ENCODE measurements at places on chromosomes 4 and X. TPM values are rescaled to one million over a fixed set of nuclear protein-coding genes. Genes with fewer than 3 reads are reported as not detected.

GRCh38 chrX:153669174-153669890, 4.3 kb downstream of the PNCK start:
- DNase-seq = no peak

DNA sequence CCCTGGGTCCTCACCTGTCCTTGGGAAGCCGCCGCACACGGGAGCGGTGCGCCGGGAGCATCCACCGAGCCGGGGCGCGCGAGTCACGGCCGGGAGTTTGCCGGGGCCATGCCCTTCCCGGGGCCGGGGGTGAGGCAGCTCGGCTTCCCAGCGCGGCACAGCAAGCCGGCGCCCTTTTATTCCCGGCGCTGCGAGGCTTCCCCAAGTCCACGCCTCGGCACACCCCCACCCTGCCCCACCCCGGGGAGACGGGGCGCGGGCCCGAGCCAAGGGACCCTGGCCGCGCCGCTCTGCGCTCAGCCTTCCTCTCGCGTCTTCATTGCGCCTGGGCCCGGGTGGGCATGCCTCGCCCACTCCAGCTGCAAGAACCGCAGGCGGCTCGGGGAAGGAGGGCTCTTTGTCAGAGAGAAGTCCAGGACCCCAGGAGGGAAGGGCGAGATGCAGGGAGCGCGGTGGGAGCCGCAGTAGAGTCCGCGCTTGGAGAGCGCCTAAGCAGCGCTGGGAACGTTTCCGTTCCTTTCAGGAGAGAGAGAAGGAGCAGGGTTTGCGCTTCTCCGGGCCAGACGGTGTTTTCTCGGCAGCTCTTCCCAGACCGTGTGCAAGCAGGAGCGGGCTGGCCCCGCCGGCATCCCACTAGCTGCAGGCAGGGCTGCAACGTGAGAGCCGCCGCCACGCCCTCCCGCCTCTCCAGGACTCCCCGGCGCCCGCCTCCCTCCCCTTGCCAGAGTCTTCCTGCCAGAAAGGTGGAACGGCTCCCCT, at the start of gene MXRA5:
Gene MXRA5 (minus strand): TSS at position 152 of the 759 bp plus-strand sequence. CDS start 2,819 bp downstream, outside the sequence.
- DNase-seq = no peak

GRCh38 chrX:86507331-86507730, 359.1 kb downstream of the DACH2 start:
- DNase-seq = no peak

GRCh38 chr4:73067971-73068394, 1.5 kb downstream of the COX18 start:
- no peak for DNase-seq

DNA sequence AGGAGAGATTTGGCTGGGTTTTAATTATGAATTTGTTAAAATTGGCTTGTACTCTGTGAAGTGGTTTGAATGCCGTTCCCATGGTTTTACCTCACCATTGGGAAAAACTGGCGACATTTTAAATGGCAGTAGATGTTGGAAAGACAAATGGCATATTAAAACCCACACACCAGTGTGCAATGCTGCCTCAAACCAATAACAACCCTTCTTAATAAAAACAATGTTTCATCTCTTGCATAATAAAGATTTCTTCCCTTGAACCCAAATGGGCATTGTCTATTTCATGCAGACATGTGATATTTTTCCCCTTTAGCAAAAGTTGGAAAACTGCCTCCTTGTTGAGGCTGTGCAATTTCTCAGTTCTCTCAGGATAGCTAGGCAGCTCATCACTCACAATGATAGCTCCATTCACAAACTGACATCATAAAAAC, 33.7 kb downstream of the GABRB1 start:
- no peak for DNase-seq

- DNase-seq = no peak
These were observed 87.7 kb upstream of the MAGEA4 start for GRCh38 chrX:151825007-151825406.

- DNase-seq = no peak
These were observed 51.4 kb downstream of the SHROOM4 start for GRCh38 chrX:50762578-50762977.

DNA sequence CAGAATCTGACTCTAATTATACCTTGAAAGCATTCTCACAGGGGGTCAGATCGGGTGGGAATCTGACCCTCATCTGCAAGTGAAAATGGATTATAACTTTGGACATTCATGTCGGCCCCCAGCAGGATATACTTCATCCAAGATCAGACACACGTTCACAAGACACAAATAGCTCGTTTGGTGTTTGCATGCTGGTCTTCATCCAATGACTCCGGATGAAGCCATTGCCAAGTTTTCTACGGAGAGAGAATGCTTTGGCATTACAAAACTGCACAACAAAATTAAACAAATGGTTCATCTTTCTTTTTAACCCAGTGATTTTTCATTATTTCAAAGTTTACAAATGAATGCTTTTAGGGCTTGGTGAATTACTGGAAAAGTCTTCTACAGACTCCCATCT, 105.5 kb downstream of the MID1 start:
- DNase-seq = no peak

DNA sequence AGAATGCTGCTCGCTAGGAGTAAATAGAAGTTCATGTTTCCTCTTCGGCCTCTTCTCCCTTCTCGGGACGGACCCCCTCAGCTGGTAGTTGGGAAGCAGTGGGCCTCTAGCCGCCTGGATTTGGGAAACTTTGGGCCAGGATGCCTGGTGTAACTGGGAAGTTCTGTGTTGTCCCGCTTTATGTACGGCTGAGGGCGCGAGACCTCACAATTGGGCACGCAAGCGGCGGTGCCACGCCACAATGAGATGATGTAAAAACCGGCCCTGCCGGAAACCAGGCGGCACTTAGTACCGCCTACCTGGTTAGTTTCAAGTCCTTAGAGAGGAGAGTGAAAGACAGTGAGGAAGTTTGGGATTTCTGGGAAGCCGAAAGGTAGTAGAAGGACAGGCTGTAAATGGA, at the start of gene CT83:
Gene CT83 (minus strand): TSS at position 155 of the 400 bp plus-strand sequence. CDS start 120 bp downstream, at position 35.
- no peak for DNase-seq

- DNase-seq = no peak
These were observed 1.6 kb upstream of the GIMD1 start for GRCh38 chr4:106370214-106370613.

GRCh38 chr4:1776521-1777161, 16.5 kb upstream of the FGFR3 start:
- DNase-seq = no peak

- peak; percentile 71 for DNase-seq
These were observed 57.6 kb downstream of the MAPK10 start for GRCh38 chr4:86302251-86302650.

DNA sequence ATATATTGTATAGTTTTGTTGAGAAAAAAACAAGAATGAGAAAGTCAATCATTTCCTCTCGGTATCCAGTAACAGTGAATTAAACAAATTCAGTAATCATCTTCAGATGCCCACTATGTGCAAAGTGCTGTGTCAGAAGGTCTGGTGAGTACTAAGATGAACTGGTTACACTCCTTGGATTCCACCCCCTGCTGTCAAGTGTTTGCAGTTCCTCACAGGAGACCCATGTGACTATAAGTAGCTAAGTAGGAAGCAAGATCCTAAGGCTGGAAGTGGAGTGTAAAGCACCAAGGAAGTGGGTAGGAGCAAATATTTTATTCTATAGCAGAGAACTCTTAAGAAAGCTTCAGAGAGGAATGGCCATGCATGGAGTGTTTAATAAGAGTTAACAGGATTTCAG, 73.6 kb downstream of the SNX25 start:
- DNase-seq = no peak

Gene REELD1
- polyA plus RNA-seq = 0.11 TPM

Gene NUP54
- polyA plus RNA-seq = 39.1 TPM

Gene TRMT44
- 12.0 TPM for polyA plus RNA-seq

Measured in forelimb muscle (tissue), 1 donor.